ENCODE measurements at places on chromosomes 13 and 19.

DNA sequence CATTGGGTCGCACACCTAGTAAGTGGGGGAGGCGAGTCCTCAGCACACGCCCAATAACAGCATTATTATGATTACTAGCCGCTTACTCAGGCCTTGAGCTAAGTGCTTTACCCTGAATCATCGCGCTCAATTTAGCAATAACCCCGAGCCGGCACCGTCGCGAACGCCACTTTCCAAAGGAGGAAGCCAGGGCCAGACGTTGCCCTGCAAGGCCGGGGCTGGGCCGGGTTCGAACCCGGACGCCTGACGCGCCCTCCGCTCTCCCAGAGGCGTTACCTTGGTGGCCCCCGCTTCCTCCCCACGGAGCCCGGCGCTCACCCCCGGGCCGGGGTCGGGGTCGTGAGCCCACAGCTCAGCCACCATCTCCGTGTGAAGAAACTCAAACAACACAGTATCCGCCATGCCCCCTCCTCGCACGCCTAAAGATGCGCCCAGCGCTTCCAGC is at the start of gene TRAPPC6A:
Gene TRAPPC6A (minus strand): TSS at position 421 of the 445 bp plus-strand sequence. CDS start 19 bp downstream, at position 402.
- DNase-seq: no peak

- no peak for DNase-seq
Measured at GRCh38 chr13:24716011-24716410, 35.8 kb downstream of the ATP12A start.

GRCh38 chr19:49339301-49340068 is 4.3 kb downstream of the CD37 start:
- no peak for DNase-seq

- DNase-seq: no peak
Measured at GRCh38 chr19:35414442-35414841, 33.6 kb upstream of the FFAR2 start.

GRCh38 chr19:10514211-10515145 is 2.8 kb downstream of the S1PR5 start:
- DNase-seq: no peak

DNA sequence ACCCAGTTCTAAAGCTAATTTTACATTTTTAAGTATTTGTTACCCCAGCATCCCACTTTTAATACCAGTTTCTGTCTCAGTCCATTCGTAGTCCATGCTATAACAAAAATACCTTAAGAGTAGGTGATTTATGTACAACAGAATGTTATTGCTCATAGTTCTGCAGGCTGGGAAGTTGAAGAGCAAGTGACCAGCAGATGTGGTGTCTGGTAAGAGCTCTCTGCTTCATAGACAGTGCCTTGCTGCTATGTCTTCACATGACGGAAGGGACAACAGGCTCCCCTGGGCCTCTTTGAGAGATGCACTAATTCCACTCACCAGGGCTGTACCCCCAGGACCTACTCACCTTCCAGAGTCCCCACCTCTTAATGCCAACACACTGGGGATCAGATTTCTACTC is 96.6 kb downstream of the COL4A2 start:
- DNase-seq: no peak

GRCh38 chr13:101695870-101696516 is 243.5 kb downstream of the ITGBL1 start:
- DNase-seq: no peak

DNA sequence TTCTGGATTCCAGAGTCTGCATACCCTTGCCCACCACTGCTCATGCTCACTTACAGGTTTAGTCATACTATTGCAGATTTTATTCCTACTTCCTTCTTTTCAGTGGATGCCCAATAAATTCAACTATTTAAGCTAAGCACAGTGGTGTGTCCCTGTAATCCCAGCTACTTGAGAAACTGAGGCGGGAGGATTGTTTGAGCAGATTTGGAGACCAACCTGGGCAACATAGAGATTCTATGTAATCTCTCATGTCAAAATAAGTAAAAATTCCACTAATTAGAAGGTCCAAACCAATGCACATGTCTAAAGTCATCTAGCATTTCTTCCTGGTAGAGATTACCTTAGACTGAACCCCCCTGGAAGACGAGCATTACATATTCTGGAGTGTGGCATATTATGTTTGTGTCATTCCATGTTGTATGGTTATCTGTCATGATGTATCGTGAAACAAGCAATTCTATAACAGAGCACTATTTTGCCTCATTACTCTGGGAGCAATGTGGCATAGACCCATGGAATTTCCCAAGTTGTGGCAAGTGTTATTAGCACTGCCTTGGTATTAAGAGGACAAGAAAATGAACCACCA is 8.3 kb downstream of the HMGB1 start:
- no peak for DNase-seq

- DNase-seq: no peak
Measured at GRCh38 chr19:13965926-13966683, 13.8 kb downstream of the DCAF15 start.

DNA sequence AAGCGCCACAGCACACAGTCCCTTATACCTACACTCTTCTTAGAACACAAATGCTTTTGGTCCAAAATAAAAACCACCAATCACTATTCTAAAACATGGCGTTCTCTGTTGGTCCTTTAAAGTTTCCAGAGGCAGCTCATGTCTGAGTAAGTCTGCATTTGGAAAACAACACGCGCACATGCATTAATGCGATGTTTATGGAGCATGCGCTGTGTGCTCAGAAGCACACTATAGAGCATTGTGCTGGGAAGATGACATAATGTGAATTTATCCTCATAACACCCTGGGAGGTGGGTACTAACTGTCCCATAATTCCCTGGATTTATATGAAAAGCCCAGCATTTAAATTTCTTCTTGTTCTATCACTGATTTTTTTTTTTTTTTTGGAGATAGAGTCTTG is 10.7 kb downstream of the ZNF682 start:
- no peak for DNase-seq

GRCh38 chr13:26406791-26407190 is 150.7 kb upstream of the WASF3 start:
- DNase-seq: no peak

- no peak for DNase-seq
Measured at GRCh38 chr13:89832827-89833226, 1514.7 kb upstream of the MIR17HG start.

DNA sequence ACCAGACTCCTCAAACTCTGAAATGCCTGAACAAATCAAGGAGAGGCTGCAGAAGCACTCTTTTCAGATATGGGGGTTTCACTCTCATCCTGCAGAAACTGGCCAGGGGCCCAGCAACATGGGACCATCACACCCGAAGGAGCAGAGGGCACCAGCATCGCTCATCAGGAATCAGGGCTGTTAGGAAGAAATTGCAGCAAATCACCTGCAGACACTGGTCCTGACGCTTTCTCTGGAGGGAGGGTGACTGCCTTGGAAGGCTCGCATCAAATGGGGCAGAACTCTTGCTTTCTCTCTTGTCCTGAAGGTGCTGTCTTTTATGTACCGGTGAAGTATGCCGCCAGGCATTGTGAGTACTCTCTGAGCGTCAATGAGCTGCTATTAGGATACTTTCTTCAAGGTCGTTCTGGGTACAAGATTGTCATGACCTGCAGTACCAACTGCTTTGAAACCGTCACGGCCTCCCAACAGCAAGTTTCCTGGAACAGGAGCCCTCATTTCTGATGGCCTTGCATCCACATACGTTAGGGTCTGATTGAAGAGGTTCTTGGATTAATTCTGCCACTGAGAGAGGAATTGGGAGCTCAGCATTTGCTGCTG is 155.7 kb upstream of the SOX1 start:
- no peak for DNase-seq

DNA sequence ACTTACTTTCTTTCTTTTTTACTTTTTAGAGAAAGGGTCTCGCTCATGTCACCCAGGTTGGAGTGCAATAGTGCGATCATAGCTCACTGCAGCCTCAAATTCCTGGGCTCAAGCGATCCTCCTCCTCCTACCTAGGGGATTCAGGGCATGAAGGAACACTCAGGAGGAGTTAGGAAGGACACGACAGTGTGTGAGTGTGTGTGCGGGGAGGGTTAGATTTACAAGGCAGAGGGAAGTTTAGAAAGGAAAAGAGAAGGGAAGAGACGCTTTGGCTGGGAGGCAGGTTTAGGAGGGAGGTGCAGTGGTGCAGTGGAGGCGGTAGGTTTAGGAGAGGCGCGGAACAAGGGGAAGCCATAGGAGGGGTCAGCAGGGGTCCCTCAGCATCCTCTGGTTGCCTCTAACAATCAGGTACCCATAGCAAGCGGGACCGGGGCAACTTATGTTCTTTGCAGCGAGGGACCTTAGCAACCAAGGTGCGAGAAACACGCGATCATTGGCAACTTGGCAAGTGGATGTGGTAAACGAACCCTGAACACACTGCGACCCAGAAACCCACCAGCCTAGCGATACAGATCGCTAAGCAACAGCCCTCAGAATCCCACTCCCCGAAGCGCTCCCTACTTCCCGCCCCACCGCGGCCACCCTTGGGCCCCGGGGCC is 501 bp downstream of the SIRT2 start:
- no peak for DNase-seq

- DNase-seq: no peak
Measured at GRCh38 chr13:99012539-99012938, 34.7 kb upstream of the DOCK9 start.

DNA sequence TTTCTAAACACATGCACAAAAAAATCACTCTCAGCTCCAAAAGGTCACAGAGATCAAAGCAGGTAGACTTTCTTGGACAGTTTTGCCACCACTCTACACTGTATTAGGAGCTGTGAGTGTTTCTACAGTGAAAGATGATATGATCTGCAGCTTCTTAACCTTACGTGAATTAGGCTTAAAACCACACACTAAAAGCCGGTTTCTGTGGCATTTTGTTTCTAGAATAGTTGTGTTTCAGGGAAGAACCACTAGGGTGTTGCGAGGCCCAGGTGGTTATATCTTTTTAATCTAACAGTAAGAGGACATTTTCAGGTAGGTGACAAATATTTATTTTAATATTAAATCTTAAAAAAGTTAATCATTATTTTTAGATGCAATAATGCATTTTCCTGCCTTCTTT is 216.4 kb downstream of the KLF5 start:
- no peak for DNase-seq

GRCh38 chr19:42185277-42185676 is 32.2 kb downstream of the DEDD2 start:
- no peak for DNase-seq

- DNase-seq: no peak
Measured at GRCh38 chr19:55193481-55193880, 13.4 kb upstream of the SYT5 start.

- DNase-seq: no peak
Measured at GRCh38 chr13:74771964-74772363, 637.8 kb upstream of the KLF12 start.

- no peak for DNase-seq
Measured at GRCh38 chr13:89937420-89937819, 1410.1 kb upstream of the MIR17HG start.

GRCh38 chr19:1468821-1469254 is 10.2 kb downstream of the C19orf25 start:
- no peak for DNase-seq

DNA sequence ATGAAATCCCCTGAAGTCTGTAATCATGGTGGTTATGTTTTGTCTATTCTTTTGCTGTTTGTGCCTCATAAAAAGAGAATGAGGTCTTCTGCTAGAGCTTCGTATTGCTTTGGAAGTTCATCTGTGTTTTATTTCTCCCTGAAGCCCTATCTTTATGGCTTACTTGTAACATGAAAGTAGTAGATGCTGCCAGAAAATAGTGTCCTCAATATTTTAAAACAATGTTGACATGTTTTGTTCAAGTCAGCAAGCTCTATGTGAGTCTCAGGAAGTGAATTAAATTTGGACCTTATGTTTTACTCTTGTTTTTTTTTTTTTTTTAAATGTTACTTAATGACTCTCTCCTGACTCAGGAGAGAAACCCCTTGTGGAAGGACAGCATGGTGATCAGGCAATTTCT is 130.5 kb downstream of the B3GLCT start:
- no peak for DNase-seq

DNA sequence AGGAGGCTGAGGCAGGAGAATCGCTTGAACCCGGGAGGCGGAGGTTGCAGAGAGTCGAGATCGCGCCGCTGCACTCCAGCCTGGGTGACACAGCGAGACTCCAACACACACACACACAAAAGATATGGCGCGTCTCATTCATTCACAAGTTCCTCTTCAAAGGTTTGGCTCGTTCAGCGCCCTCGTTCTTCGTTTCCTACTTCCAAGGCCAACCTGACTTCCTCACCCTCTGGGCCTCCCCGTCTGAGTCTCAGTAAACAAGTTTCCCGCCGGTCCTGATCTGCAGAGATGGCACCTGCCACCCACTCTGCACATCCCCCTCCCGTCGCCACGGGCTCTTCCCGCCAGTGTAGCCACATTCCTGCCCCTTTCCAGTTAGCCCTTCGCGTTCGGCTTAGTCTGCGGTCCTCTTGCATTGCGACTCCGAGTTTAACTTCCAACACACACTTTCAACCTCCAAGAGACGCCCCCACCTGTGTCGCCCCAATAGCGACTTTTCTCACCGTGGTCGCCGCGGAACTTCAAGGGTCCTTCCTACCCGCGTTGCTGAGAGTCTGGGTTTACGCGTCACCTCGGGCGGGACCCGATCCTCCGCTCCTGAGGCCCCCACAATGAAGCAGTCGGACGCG is 1.3 kb upstream of the BSG start:
- DNase-seq: no peak
